Sigmoid colon (tissue), 7 donors: ENCODE measurements at places on chromosomes 13 and 19.
A peak's percentile ranks its signal among the peaks of the same experiment; 100 is the strongest.

- DNase-seq: no peak
- H3K4me1 ChIP-seq: peaks cover 18% of the 10 kb centered on the region
- no peaks in the 10 kb centered on the region for H3K27me3 ChIP-seq
- no peak overlapping the region for H3K4me3 ChIP-seq
- H3K36me3 ChIP-seq: no peaks in the 10 kb centered on the region
Measured at GRCh38 chr13:36885901-36886300, 34.1 kb downstream of the SMAD9 start.

DNA sequence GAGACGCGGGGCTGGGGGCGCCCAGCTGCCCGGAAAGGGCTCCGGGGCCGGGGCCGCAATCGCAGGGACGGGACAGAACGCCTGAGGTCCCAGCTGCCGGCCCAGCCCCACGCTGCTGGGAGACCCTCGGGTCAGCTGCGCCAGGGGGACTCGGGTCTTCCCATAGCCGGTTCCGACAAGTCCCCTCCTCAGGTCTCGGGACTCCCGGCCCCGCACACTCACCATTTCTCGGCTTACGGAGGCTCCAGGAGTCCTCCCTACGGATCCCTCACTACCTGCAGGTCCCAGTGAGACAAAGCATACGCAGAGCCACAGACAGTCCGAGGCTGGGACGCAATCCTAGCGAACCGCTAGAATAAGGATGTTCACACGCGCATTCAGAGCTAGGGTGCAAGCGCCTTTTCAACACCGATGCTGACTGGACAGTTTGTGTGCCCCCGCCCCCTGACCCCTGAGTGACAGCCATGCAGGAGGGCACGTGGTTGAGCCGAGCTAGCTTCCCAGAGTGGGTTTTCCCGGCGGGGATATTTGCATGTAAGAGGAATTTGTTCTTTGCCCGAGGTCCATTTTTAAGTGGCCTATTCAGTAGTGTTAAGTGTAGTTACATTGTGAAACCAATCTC, 13.6 kb downstream of the ZNF490 start:
- H3K36me3 ChIP-seq: peaks cover 32% of the 10 kb centered on the region
- H3K27ac ChIP-seq: no peak overlapping the region
- H3K4me1 ChIP-seq: no peaks in the 10 kb centered on the region
- no peaks in the 10 kb centered on the region for H3K27me3 ChIP-seq

DNA sequence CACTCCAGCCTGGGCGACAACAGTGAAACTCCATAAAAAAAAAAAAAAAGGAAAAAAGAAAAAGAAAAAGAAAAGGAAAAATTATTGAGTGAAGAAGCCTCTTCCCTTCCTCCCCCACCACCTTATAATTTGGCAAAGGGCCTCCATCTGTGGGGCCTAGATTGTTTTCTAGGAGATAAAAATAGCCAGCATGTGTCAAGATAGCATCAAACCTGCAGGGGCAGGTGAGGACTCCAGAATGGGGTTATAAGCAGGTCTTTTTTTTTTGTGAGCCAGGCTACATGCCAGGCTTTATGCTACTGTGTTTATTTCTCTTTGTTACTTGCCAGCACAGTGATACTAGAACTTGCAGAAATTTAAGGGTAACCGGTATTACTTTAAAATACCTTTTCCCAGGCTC, 11.7 kb upstream of the TRIM13 start:
- no peak for DNase-seq
- no peak overlapping the region for H3K4me3 ChIP-seq
- no peaks in the 10 kb centered on the region for H3K4me1 ChIP-seq
- no peaks in the 10 kb centered on the region for H3K27me3 ChIP-seq
- H3K36me3 ChIP-seq: no peaks in the 10 kb centered on the region

DNA sequence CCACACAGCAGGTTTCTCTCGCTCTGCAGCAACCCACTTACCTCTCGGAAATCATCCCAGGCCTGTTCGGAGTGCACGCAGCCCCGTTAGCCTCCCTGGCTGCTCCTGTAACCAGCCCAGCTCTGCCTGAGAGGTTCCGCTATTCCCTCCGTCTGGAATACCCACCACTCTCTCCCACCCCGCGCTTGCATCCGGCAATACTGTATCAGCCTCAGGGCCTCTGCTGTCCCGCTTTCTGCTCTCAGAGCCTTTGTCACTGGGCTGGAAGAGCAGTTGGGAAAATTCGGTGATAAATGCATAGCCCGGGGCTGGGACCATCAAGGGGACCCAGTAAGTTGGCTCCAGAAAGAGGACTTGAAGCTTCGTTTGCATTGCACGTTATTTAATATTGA, 759 bp upstream of the TLE6 start:
- peak overlapping the region; percentile 41 for H3K27ac ChIP-seq
- H3K27me3 ChIP-seq: no peaks in the 10 kb centered on the region
- no peaks in the 10 kb centered on the region for H3K36me3 ChIP-seq
- H3K4me3 ChIP-seq: peak overlapping the region; percentile 49

DNA sequence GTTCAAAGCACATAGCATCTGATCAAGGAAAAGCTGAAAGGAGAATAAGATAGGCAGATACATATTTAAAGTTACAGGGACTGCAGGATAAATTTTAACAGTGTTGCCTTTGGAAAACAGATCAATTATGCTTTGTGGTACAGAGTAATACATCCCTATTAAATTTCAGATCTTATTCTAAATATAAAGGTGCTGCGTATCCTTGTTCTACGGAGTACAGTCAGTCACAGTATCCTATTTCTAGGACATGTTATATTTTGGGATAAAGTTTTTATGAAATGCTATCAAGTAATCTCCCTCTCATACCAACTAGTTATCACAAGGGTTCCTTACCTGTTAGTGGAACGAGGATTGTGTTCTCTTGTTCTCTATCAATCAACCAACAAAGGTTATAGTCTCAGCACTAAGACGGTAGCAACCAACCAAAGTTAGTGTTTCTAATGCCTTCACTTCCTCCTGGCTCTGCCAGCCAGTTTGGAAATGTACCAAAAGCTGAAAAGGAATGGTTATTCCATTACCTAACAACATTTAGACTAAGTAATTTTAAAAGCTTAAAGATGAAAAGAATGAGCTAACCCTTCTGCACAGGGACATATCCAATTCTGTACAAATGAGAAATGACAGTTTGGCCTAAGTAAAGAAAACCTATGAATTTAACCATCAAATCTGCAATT, 35.2 kb downstream of the TSC22D1 start:
- H3K27ac ChIP-seq: no peak overlapping the region
- H3K27me3 ChIP-seq: no peaks in the 10 kb centered on the region
- no peaks in the 10 kb centered on the region for H3K4me1 ChIP-seq
- H3K4me3 ChIP-seq: no peak overlapping the region
- no peaks in the 10 kb centered on the region for H3K36me3 ChIP-seq

- H3K27me3 ChIP-seq: no peaks in the 10 kb centered on the region
- no peak overlapping the region for H3K4me3 ChIP-seq
- DNase-seq: no peak
- H3K4me1 ChIP-seq: no peaks in the 10 kb centered on the region
- H3K27ac ChIP-seq: no peak overlapping the region
Measured at GRCh38 chr13:68185444-68186141, 955.5 kb upstream of the PCDH9 start.

GRCh38 chr19:50573741-50574461, 5.7 kb upstream of the LRRC4B start:
- H3K36me3 ChIP-seq: no peaks in the 10 kb centered on the region
- no peaks in the 10 kb centered on the region for H3K27me3 ChIP-seq
- no peaks in the 10 kb centered on the region for H3K4me1 ChIP-seq
- no peak overlapping the region for H3K4me3 ChIP-seq
- DNase-seq: no peak

DNA sequence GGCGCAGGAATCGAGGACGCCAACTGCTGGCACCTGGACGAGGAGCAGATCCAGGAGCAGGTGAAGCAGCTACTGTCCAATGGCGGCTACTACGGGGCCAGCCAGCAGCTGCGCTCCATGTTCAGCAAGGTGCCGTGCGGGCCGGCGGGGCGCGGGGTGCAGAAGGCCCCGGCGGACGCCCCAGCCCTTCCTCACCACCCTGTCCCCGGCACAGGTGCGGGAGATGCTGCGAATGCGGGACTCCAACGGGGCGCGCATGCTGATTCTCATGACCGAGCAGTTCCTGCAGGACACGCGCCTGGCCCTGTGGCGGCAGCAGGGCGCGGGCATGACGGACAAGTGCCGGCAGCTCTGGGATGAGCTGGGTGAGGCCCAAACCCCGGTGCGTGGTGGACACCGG, 13.6 kb downstream of the ZSWIM4 start:
- H3K4me1 ChIP-seq: no peaks in the 10 kb centered on the region
- H3K27ac ChIP-seq: no peak overlapping the region
- H3K27me3 ChIP-seq: no peaks in the 10 kb centered on the region
- H3K4me3 ChIP-seq: no peak overlapping the region
- H3K36me3 ChIP-seq: no peaks in the 10 kb centered on the region
- DNase-seq: no peak
